ENCODE measurements at places on chromosomes 13 and 19.

DNA sequence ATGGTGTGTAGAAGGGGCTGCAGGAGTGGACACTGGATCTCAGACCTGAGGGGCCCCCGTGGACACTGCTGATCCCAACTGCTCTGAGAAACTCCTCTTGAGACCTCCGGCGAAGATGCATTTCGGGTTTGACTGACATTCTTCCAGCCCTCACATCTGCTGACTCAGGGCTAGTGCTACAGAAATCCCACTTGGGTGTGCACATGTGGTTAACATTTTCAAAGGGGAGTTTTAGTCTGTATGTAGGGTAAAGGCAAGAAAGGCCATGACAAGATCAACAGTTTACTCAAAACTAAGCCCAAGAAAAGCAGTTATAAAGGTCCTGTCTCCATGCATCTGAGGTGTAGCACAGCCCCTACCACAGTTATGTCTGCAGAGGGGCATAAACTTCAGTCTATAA, 31.2 kb downstream of the DLEU7 start:
- no peak for DNase-seq

- DNase-seq = no peak
Measured at GRCh38 chr13:113155982-113156655, 2.3 kb upstream of the PROZ start.

DNA sequence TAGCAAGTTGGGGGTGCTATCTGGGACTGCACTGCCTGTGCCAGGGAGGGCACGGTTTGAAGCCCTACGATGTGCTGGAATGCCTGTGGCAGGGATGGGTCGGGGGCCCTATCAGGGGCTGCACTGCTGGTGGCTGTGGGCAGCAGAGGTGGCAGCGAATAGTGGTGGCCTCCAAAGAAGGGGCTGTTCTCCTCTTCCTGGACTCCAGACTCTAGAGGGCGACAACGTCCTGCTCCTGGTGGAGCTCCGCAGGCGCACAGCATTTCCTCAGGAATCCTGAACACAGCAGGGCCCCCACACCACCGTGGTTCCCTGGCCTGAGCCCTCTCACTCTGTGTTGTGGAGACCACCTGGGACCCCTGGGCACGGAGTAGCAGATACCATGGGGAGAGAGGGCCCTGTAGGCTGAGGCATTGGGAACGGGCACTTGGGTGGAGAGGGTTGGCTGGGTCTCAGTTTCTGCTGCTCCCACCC, 145.6 kb downstream of the TNFRSF19 start:
- DNase-seq = no peak

- DNase-seq = no peak
Measured at GRCh38 chr19:13284929-13285928, 135.0 kb downstream of the IER2 start.

DNA sequence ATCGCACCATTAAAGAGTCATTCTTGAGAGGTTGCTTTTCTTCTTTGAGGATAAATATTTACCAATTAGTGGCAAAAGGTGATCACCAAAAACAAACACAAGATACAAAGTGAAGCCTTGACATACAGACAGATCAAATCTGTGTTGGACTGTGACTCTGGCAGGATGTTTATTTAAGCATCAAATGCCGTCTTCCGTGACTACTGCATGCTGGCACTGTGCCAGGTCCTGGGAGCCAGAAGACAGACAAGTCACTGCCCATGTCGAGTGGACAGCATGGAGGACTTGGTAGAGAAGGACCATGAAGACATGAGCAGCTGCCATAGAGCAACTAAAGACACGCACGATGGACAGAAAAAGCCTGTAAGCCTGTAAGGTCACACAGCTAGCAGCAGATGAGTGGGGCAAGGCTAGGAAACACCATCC, 92.8 kb upstream of the FARP1 start:
- DNase-seq = no peak

Data from T-helper 2 cell (primary cell).